ENCODE measurements at places on chromosomes 3 and 15.

DNA sequence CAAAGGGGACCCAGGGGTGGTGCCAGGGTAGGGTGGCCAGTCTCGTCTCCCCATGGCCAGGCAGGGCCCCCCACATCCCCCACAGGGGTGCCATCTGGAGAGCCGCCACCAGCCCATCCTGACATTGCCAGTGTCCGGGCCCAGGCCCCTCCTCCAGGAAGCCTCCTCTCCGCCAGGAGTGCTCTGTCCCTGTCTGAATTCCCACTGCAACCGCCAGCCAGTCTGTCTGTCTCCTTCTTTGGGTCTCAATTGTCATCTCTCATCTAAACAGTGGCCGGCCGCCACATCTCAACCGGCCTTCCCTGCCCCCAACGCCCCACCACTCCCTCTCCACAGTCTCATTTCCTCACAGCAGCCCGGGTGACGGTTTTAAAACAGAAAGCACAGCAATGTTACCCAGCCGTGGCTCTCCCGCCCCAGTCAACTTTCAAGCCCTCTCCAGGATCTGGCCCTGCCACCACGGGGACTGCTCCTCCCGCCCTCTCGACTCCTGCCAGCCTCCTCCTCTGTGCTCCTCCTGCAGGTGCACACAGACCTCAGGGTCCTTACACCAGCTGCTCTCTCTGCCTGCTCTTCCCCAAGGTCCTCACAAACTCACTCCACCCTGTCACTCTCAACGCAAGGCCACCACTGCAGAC, 57.0 kb downstream of the IQSEC1 start:
- DNase-seq: no peak

DNA sequence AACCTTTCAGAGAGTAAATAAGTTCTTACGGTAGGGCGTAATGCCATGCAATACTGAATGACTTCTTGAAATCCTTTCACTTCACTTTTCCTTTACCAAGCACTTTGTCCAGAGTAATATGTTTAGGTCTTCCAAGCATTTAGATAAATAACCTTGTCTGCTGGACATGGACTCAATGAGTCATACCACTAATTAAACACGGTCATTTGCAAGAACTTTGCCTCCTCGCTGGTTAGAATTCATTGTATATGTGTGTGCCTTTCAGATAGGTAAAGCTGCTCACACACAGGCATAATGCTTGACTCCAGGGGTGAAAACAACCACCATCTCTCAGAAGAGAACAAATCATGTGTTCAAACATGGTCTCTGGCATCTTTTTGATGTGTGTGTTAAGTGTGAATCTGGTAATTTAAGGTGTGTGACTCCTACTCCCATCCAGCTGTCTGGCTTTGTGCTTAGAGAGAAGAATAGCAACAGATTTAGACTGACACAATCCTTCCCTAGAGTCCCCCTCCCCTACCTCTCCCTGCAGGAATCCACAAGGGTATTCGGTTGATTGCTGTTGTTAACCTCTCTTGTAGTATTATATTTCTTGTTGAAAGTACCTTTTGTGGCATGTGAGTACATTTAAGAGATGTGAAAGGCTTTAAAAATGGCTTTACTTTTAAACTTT, 419.0 kb downstream of the CNTN4 start:
- DNase-seq: no peak

- peak; percentile 64 for DNase-seq
These were observed 47.2 kb upstream of the SMAD6 start for GRCh38 chr15:66654739-66655375.

DNA sequence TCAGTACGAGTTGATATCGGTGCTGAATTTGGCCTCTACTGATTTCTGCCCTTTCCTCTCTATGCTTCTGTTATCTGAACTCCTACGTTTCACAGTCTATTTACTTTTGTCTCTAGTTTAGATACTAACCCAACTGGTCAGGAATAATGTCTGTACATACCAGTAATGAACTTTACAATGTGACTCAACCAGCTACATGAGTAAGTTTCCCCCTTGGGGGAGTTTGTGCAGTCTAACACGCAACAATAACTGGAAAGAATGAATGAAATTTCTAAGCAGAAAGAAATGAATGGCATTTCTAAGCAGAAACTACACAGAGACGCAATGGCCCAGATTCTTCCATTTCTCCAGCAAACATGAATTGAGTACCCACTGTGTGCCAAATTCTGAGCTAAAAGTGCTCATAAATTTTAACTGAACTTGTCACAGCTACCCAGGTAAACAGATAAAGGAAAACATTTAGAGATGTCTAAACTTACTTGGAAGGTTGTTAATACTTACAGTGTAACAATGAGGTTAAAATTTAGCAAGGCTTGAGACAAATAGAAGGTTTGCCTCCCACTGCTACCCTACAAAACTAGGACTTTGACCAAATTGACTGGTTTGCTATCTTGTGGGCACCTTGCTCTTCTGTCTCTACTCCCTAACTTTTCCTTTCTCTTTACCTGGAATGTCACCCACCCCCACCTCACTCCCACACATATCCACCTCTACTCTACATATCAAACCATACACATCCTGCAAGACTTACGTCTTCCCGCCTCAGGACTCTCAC, 11.6 kb downstream of the UPK1B start:
- peak; percentile 75 for DNase-seq

- peak; percentile 69 for DNase-seq
These were observed 5.7 kb downstream of the LYSMD2 start for GRCh38 chr15:51731549-51732267.

- peak; percentile 22 for DNase-seq
These were observed 75.8 kb upstream of the FAM98B start for GRCh38 chr15:38378161-38378560.

DNA sequence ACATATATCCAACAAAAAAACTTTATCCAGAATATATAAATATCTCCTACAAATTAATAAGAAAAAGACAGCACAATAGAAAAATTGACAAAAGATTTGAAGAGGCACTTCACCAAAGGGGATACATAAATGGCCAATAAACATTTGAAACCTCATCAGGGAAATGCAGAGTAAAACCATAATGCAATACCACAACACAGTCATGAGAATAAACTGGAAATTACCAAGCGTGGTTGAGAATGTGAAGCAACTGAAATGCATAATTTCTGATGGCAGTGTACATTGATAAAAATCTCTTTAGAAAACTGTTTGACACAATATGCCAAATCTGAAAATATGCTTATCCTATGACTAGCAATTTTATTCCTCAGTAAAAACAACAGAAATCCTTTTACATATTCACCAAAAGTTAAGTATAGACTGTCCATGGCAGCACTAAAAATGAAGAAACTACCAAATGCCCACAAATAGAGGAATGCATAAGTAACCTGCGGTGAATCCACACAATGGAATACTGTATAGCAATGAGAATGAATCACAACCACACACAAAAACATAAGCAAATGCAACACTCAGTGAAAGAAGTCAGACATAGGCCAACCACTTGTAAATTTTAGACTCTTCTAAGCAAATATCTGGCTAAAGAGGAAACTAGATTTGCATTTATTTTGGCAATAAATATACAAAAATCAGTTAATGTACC, 7.9 kb downstream of the LYZL4 start:
- DNase-seq: no peak

DNA sequence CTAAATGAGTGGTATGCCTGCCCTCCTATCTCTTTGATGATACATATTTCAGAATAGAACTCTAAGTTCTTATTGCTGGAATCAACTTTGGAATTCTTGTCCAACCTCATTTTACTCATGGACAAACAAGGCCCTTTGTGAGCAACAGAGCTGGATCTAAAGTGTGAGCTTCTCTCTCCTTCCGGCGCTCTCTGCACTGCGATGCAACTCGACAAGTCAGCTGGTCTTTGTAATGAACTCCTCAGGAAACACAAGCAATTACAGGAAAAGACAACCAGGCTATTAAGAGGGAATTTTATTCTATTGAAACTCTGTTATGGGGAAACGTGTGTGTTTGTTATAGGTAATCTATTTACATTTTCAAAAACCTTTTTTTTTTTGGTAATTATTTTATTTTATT, 20.3 kb upstream of the NRROS start:
- no peak for DNase-seq

DNA sequence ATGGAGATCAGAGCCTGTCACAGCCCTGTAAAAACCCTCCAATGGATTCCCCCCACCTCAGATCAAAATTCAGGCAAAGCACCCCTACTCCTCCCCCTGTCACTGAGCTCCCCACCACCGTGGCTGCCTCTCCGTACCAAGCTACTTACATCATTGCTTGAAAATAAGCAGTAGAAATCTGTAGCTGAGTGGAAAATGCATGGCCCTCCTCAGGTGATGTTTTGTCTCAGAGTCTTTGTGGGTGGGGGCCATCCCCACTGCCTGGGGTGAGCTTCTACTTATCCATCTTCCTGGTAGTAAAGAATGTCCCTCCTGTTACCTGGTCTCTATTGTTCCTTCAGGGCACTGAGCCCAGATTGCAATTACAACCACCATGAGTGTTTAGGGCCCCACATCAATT, 34.5 kb downstream of the SLCO2A1 start:
- DNase-seq: no peak

GRCh38 chr15:77144492-77145070, 73.7 kb upstream of the TSPAN3 start:
- peak; percentile 48 for DNase-seq

- DNase-seq: no peak
These were observed 163.7 kb downstream of the MEIS2 start for GRCh38 chr15:36936613-36937012.

- peak; percentile 78 for DNase-seq
These were observed 470.4 kb downstream of the ROBO1 start for GRCh38 chr3:79297245-79297960.

- peak; percentile 1 for DNase-seq
These were observed 25.8 kb downstream of the ALDH1L1 start for GRCh38 chr3:126154391-126155279.

GRCh38 chr15:57340682-57341259, 35.5 kb upstream of the CGNL1 start:
- DNase-seq: peak; percentile 38

DNA sequence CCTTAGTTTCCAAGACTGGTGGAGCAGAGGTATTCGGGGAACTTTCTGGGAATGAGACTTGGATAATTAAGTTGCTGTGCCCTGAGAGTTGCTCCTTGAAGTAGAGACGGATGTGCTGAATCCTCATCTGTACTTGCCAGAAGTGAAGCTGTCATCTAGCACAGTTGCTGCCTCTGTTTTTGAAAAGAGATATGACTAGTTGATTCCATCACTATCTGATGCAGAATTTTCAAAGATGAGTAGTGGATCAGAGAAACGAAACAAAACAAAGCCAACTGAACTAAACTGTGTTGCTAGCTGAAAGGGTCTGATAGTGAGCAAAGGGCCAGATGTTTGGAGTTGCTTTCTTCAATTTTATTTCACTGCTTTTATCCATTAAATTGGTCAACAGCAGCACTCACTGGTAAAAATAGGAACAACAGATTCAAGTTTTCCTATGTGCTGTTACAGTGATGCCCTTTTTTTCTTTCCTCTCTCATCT, 52.7 kb downstream of the MITF start:
- DNase-seq: no peak

DNA sequence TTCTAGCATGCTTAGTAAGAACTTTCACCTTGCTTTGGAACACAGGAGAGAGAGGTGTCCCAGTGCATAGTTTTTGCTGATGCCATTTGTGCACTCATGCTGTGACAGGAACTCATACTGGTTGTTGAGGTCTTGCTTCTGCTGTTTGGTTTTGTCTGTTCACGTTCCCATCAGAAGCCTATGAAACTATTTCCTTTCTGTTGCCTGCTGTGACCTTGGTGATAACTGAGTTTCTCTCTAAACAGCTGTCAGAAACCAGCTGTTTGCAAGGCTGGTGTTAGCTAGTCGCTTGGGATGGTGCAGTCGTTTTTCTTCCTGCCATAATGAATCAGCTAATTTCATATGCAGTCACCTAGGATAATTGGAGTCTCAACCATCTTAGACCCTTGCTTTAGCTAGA, 724.1 kb downstream of the GRM7 start:
- no peak for DNase-seq

DNA sequence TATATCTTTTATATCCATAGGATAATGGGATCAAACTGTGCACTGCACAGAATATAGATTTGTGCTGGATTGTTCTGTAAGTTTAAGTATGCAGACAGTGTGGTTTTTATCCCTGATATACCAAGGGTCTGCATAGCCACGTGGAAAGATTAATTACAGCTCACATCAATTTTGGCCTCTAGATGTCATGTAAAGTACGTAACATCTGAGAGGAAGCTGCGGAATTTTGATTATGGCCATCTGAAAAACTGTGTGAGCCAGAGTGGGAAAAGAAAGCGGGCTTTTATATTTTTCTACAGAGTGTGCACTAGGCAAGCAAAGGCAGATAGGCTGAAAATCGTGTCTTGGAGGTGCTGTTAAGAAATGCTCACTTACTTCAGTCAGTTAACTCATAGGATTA, 562.7 kb downstream of the GBE1 start:
- no peak for DNase-seq

GRCh38 chr3:161139686-161140085, 34.5 kb upstream of the B3GALNT1 start:
- DNase-seq: no peak

DNA sequence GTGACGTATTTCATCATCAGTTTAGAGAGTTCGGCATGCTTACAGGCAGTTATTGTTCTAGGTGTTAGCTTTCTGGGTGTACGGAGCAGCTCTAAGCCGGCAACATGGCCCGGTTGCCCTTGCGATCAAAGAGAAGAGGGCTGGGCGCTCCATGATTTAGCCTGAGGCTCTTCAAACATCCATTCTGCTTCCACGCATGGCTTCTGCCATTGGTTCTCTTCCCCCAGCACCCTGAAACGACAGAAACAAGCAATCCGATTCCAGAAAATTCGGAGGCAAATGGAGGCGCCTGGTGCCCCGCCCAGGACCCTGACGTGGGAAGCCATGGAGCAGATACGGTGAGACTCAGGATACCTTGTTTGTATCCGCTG, 574 bp downstream of the NGRN start:
- DNase-seq: peak; percentile 25

DNA sequence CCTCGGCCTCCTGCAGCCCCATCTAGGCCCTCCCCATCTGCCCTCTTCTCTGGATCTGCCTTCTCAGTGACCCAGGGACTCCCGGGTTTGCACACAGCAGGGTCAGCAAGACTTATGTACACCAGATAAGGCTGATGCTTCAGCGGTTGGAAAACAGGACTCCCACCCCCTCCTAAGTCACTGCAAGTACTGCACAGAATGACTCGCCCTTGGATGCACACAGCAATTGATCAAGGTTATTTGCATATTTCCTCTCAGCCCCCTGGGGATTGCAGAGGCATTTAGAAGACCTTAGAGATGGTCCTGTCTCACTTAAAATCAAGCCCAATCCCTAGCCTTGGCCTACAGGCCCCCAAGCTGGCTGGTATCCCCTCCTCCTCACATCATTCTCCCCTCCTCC, 8.9 kb downstream of the ACAN start:
- DNase-seq: no peak
